ENCODE measurements at places on chromosomes 11 and 22.

- peaks cover 5% of the 10 kb centered on the region for H3K4me1 ChIP-seq
- H3K36me3 ChIP-seq = peaks cover 10% of the 10 kb centered on the region
- H3K4me3 ChIP-seq = no peak overlapping the region
- no peak overlapping the region for H3K27ac ChIP-seq
- no peaks in the 10 kb centered on the region for H3K27me3 ChIP-seq
Measured at GRCh38 chr22:26592421-26592891, 2.5 kb upstream of the TPST2 start.

DNA sequence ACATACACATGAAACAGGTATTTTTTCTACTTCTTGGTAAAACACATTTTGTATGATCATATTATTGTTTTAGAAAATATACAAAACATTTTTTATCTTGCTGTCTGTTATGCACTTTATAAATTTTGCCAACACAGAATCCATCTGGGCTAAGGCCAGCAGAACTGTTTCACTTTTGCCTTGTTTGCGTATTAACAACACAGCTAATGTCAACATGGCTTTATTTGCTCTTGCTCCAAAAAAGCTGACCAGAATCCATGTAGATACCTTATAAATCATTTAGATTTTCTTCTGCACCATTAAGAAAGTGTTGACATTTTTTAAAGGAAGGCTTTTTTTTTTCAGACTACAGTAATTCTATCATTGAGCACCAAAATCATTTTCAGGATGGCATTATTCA is 58.1 kb upstream of the PGR start:
- H3K36me3 ChIP-seq = no peaks in the 10 kb centered on the region
- no peak for DNase-seq
- H3K27ac ChIP-seq = no peak overlapping the region
- no peaks in the 10 kb centered on the region for H3K27me3 ChIP-seq
- H3K4me1 ChIP-seq = peaks cover 2% of the 10 kb centered on the region

GRCh38 chr11:112156956-112157766 is 6.7 kb downstream of the IL18 start:
- no peak for DNase-seq
- H3K27ac ChIP-seq = no peak overlapping the region
- H3K4me1 ChIP-seq = no peaks in the 10 kb centered on the region
- no peaks in the 10 kb centered on the region for H3K27me3 ChIP-seq
- H3K4me3 ChIP-seq = no peak overlapping the region

- H3K36me3 ChIP-seq = peaks cover 20% of the 10 kb centered on the region
- no peaks in the 10 kb centered on the region for H3K27me3 ChIP-seq
- DNase-seq = no peak
- H3K4me3 ChIP-seq = peak overlapping the region; percentile 60
Measured at GRCh38 chr11:67290801-67291200, 1.7 kb downstream of the ANKRD13D start.

DNA sequence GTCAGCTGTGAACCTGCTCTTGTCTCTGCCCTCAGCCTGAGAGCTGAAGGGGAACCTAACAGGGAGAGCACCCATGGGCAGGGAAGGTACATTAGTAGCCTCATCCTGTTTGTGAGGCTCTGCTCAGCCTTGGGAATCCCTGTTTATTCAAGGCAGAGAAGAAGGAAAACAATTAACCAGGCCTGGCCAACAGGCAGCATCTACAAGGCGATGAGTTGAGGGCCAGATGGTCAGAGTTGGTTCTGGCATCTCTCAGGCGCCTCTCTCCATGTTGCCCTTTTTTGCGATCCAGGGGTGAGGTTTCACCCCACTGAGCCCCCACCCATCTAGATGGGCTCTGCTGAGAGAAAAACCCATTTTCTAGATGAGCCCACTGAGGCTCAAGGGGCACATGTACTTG is 54.0 kb upstream of the TOP3B start:
- H3K4me1 ChIP-seq = no peaks in the 10 kb centered on the region
- peaks cover 73% of the 10 kb centered on the region for H3K27me3 ChIP-seq
- no peak for DNase-seq
- H3K27ac ChIP-seq = no peak overlapping the region
- no peaks in the 10 kb centered on the region for H3K36me3 ChIP-seq
